GDM1 (cell line): ENCODE measurements at places on chromosomes 13 and 19.

DNA sequence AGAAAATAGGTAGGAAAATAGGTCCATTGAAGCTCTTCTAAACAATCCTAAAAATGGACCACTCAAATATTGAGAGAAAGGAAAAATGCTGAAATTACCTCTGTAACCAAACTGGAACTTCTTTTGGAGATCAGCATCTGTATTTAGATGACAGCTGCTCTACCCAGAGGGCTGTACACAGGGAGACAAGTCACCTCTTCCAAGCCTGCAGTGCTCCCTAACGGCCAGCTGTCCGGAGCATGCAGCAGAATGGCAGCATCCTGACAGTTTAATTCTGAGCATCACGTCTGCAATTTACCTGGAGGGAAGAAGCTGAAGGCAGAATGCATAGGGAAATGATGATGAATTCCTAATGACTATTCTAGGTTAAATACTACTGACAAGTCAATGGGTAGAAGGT, 62.8 kb upstream of the DIAPH3 start:
- DNase-seq: no peak

DNA sequence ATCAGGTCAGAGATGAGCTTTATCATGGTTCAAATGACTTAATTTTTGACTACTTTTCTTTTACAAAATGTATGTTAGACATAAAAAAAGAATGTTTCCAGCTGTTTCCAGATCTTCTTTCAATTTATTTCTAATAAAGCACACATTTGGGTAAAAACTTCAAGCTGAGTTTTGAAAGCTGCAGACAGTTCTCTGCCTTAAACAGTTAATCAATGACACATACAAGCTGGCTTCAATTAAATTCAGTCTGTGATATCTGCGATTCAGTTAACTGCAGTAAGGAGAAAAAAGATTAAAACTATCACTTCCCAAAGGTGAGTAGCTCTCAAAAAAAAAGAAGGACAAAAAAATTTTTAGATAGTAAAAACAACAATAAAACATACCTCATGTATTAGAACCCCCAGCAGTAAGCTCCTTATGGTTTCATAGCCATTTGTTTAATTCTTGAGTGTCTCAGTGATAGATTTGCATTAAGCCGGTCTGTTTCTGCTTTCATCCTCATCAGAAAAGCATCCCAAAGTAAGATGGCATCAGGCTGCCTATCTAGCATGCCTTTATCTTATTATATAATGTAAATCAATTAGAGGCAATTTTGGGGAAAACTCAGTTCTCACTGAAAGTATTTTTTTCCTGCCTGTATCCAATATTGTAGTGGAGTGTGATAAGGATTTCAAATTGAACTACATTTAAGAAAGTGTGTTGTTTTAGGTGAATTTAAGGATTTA, 81.8 kb upstream of the STARD13 start:
- no peak for DNase-seq

- DNase-seq: no peak
Measured at GRCh38 chr13:114065926-114066774, 66.3 kb downstream of the RASA3 start.

- no peak for DNase-seq
Measured at GRCh38 chr13:52850072-52850395, 1.6 kb upstream of the PCDH8 start.
